AG09309 (cell line): ENCODE measurements at places on chromosomes 1 and 21.

DNA sequence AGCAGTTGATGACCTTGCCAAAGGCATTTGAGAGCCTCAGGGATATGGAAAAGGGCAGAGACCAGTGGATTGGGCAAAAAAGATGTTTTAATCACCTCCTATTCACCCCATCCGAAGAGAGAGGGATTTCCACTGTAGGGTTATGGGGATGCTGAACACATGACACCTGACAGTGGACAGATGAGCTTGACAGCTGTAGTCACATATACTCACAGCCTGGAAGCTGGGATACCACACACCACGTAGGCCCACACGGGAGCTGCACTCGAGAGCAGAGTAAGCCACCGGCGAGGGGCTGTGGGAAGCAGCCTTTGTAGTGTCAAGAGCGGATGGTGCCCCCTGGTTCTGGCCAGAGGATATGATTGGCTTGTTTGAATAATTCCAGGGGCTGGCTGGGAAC is 20.0 kb downstream of the ZBTB40 start:
- no peak for DNase-seq

DNA sequence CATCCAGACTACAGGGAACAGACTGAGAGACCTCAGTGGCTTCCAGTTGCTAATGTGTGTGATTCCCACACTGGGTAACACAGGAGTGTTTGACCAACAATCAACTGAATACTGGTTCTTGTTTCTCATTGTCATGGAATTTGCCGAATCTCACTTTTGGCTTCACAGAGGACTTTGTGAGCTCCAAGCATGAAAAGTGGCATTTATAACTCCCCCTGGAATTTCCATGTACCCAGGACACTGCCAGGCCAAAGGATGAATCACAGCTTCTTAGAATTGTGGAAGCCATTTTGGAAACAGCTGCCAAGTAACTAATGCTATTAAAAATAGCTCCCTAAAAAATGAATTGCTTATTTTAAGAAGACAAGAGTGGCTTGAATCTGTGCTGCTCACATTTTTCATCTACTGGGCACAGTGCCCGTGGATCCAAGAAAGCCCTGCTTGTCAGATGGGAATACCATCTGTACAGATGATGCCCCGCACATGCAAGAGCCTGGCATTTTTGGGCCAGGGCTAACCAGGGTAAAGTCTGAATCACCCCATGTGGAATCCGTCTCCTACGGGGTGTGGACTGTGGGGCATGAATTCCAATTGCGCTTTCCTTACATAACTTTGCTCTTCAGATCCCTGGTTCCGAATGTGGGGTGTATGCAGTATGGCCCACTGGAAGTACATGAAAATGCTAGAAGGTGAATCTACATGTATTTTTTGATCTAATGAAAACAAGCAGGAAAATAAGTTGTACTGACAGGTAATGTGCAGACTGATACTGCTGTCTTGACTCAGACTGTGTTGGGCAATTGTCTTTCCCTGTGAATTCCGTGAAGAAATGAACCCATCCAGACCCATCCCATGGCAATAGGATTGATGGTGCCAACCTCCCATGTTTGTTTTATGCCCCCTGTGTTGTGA is 487.3 kb downstream of the SIPA1L2 start:
- peak; percentile 92 for DNase-seq

DNA sequence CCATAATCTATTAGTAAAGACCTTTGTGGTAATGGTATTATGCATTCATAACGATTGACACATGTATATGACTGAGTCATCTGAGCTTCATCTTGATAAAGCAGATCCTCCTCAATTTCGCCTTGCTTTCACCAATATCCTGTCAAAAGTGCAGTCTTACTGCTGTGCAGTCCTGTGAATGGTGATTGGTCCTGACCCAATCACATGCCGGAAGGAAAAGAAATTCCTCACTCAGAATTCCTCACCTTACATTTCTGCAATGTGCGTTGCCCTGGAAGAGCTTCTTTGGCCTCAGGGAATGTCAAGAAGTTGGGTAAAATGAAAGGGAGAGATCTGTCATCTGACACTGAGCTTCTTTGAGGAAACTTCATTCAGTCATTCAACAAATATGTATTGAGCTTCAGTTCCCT is 121.0 kb upstream of the TSPAN2 start:
- peak; percentile 38 for DNase-seq

- peak; percentile 75 for DNase-seq
Measured at GRCh38 chr21:45386728-45387371, 18.1 kb upstream of the COL18A1 start.

DNA sequence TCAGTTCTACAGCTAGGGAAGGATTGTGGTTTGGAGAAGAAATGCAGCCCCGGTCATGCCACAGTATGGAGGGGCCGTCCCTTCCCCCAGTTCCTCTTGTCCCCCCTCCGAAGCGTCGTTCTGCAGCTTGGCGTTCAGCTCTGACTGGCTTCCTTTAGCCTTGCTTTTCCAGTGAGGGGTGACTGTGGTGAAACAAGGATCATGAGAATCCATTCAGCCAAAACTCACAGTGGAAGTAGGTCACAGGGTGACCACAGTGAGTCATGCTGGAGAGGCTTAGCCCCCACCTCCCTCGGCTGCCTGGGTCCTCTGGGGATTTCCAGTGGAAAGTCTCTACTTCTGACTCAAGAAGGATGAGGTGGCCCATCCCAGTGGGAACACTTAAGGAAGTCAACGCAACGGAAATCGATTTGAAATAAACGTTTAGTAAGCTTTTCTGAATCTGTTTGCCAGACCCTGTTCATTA is 37.3 kb upstream of the COL6A2 start:
- DNase-seq, result peak; percentile 99
